ENCODE measurements at places on chromosomes 3 and 15.

DNA sequence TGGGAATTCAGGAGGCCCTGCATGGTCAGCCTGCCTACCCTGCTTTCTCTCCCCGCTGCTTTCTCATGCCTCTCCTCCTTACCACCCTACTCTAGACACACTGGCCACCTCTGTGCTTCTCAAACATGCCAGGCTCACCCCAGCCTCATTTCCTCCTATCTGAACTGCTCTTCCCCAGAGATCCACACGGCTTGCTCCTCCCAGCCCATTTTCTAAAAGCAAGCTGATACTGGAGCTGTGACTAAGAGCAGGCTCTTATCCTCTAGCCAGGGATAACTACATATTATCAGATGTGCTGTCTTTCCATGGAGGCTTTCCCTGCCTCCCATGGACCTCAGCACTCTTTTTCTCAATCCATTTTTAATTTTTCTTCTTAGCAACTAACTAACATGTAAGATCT, 85.9 kb downstream of the BOC start:
- no peak for DNase-seq

DNA sequence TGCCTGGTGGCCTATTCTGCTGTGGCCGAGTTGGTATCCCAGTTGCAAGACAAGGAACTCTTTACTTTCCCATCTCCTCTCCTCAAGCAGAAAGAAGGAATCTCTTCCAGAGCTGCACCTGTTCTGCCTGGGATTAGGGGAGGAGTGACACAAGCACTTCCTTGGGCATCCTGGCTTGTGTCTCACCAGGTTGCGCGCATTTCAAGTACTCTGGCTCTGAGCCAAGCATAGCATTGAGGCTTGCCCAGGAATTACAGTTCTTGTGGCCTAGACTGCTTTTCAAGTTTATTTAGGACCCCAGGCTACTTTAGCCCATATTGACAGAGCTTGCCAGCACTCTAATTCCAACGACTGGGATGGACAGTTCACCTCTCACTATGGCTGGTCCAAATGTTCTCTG, 150.5 kb downstream of the RSRC1 start:
- DNase-seq, result no peak

GRCh38 chr15:70742928-70743327, 20.4 kb downstream of the UACA start:
- DNase-seq, result no peak

- no peak for DNase-seq
These were observed 42.1 kb downstream of the MAGI1 start for GRCh38 chr3:65996589-65996988.

DNA sequence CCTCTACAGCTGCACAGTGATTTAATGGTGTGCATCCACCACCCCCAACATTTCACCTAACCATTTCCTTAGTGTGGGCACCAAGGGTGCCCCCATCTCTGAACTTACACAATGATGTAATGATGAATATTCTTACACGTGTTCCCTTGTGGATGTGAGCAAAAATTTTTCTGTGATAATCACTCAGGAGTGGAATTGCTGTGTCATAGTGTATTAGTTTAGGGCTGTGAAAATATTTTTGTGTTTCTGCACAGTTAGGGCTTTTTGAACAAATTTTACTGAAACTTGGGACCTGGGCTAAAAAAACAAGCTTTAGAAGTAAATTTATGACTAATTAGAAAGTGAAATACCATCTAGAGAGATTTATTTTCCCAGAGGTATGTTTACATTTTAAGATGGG, 134.5 kb upstream of the CCNL1 start:
- DNase-seq, result no peak

DNA sequence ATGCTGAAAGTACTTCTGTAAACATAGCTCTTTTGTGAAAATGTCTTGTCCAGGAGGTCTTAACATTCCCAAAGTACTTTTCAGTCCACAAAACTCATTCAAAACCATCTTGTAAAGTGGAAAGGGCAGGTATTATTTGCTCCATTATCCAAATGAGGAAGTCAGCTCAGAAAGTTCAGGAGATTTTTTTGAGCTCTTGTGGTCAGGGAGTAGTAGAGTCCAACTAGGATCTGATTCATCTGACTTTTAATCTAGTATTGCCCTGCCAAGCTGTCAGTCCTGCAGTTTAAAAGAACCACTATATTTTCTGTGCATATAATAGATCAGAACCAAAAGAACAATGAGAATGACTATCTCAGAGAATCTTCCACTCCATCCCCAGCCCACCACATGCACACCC, 83.5 kb downstream of the FOXB1 start:
- no peak for DNase-seq

- no peak for DNase-seq
These were observed 19.7 kb upstream of the PTPRG start for GRCh38 chr3:61541694-61542093.
